Testis (tissue), 5 donors: ENCODE measurements at places on chromosomes 11 and 22. TPM values are rescaled to one million over a fixed set of nuclear protein-coding genes. Genes with fewer than 3 reads are reported as not detected.

Gene KLHL35
- 58.2 TPM for total RNA-seq

Gene MMP27
- not detected for total RNA-seq

Gene SEC14L2
- total RNA-seq: 2.2 TPM

Gene ZP1
- 3.5 TPM for total RNA-seq

Gene TSSK2
- 66.0 TPM for total RNA-seq

Gene KDM4E
- 0.19 TPM for total RNA-seq

Gene THRSP
- total RNA-seq: not detected

Gene MAJIN
- 14.4 TPM for total RNA-seq

Gene EWSR1
- total RNA-seq: 336 TPM
